Lung microvascular endothelial cell (primary cell): ENCODE measurements at places on chromosomes 11 and 22. TPM values are rescaled to one million over a fixed set of nuclear protein-coding genes. Genes with fewer than 3 reads are reported as not detected.

The CARD16 gene
- total RNA-seq: 106 and 113 TPM in 2 replicates

The HEPN1 gene
- total RNA-seq: under 0.01 and 0.20 TPM in 2 replicates

GRCh38 chr11:69086152-69087132, 37.7 kb downstream of the TPCN2 start:
- no peak for DNase-seq

The RBMXL2 gene
- total RNA-seq: not detected in 2 replicates

GRCh38 chr22:38735465-38736256, 20.1 kb downstream of the SUN2 start:
- peak; percentile 17 for DNase-seq

The NEFH gene
- 0.22 TPM in 1 of 2 replicates, not detected in the other for total RNA-seq

The TRIM29 gene
- not detected in 2 replicates for total RNA-seq

DNA sequence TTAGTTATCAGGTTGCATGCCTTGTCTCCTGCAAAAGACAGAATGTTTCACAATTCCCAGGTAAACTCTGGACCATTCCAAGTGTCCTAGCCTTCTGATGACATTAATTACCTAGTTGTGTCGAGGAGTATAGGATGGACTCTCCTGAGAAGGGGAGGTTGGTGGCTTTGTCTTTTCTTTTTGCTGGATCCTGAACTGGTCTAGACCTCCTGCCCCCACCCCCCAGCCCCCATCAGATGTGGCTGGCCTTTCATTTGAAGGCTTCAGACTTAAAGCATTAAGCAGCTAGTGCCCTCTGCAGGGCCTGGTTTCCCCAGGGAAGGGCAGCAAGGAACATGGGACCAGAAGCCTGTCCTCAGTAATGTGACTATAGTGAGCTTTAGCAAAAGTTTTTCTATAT, 9.7 kb downstream of the MCAM start:
- DNase-seq: no peak

DNA sequence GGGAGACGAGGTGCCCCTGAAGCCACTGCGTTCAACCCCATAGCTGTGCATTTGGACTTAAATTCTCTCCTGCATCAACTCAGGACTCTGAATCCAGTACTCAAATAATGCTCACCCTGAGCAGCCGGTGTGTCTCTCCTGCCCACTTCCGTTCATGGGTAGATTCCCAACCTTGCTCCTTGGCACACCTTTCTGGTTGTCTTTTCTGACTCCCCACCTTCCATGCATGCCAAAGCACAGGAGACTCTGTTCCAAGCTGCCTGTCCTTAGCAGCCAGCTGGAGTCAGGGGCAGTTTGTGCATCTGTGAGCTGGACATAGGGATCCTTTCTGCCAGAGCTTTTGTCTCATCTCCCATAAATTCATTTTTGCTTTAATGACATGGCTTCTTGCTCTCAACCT, 1242.5 kb downstream of the TBC1D22A start:
- DNase-seq: no peak

DNA sequence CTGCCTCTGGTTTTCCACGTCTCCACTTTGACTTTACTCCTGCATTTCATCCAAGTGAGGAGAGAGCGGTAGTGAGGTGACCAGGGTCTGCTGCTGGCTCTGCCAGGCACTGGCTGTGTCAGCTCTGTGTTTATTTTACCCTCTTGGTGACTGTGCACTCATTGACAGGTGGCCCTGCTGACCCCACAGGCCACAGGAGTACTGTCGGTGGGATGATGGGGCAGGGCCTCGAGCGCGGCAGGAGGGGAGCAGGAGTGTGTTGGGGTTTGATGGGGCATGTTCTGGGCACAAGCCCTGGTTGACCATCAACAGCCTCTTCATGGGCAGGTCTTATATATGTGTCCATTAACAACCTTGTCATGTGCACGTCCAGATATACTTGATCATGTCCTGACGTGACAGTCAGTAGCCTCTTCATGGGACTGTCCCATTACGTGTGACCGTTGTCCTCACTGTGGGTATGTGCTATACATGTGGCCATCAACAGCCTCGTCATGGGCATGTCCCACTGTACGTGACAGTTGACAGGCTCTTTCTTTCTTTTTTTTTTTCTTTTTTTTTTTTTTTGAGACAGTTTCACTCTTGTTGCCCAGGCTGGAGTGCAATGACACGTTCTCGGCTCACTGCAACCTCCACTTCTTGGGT, 31.4 kb upstream of the ACR start:
- DNase-seq: no peak

GRCh38 chr11:64237484-64237951, 3.1 kb downstream of the VEGFB start:
- no peak for DNase-seq
